ENCODE measurements at places on chromosomes 6 and 20.

GRCh38 chr6:88376768-88377387 is 210.7 kb upstream of the CNR1 start:
- DNase-seq: no peak

DNA sequence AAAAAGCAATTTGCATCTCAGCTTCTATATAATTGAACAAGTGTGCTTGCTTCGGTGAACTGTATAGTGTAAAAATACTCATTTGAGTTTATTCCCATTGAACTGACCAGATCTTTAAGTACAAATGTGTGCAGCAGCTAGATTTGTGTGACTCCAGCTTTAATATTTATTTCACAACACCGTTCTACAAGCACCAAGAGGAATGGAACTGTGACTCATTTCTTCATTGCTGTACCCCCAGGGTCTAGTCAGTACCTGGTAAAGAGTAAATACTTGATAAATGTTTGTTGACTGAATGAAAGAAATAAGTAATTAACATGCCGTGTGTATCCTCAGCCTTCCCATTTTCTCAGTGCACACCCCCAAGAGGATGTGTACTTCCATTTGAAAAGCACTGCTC is 464.8 kb downstream of the CBLN4 start:
- DNase-seq: no peak

DNA sequence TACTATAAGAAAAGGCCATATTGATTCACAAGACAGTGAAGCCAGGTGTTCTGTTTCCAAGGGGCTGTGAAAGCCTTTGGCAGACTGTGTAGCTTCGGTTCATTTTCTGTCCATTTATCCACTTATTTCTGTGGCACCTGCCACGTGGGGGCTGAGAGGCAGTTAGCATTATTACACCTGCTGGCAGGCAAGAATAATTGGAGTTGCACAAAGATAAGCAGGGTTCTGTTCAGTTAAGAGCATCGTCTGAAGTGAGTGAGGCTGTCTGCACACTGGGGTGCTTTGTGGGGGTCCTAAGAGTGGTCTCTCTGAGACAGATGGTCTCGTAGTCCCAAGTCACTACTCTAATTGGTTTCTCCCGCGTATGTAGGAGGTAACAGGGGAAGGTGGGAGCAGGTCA is 60.6 kb upstream of the CCN6 start:
- DNase-seq: no peak

DNA sequence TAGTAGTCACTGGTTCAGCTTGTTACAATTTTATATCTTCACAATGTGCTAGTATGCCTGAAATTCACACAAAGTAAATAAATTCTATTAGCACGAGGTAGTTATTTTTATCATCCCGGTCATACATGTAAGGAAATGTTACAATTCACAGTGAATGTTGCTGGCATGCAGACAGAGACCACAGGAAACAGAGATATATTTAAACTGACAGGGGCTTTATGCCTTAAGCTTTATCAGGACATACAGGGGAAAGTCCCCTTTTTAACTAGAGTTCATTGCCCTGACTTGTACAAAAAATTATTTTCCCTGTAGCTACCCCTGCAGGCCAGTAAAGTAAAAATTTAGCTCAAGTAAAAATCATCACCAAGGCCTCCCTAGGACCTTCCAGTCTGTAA is 712.0 kb upstream of the NRSN1 start:
- no peak for DNase-seq

DNA sequence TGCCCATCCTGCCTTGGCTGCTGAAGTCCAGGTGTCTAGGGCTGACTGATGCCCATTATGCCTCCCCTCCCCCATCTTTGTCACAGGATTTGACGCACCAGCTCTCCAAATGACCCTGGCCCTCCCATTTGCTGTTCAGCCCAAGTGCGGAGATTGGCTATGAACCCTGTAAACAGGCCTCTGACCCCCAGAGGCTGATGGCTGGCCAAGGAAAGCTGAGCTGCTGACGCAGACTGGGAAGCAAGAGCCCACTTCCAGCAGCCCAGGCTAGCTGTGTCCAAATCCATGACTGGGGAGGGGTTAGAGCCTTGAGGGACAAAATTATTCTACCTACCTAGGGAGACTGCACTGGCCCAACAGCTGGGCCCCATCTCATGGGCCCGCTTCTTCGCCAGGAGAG is 797 bp upstream of the GNRH2 start:
- DNase-seq: no peak

DNA sequence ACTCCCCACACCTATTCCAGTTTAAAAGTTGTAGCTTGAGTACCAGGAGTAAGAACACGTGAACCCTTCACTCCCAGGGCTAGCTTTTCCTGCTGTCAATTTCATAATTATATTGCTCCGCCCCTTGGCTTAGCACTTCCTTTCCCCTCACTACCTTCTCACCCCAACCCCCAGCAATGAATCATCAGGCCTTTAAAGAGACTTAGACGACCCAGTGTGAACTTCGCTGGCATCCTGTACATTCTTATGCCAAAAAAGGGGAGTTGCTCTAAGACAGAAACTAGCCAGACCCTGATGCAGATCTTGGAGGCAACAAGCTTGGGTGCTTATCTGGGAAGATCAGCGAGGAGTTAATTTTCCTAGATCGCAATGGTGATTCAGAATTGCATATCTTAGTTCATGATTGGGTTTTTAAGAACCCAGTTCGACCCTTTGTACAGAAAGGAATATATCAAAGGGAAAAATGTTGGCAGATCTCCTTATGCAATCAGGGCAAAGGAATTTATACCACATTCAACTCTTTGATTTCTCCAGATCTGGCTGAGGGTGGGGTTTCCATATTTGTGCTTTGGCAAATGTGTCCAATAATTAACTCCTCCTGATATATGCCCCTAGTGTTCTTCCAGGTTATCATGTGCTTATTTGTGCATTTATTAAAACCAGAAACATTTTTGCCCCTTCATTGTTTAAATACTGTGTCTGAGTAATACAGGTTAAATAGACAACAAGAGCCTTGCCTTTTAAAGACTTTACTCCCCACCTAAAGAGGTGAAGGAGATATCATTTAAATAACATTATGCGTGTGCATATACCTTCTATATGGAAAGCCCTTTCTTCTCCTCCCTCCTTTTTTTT is 8.1 kb upstream of the ATXN1 start:
- no peak for DNase-seq

DNA sequence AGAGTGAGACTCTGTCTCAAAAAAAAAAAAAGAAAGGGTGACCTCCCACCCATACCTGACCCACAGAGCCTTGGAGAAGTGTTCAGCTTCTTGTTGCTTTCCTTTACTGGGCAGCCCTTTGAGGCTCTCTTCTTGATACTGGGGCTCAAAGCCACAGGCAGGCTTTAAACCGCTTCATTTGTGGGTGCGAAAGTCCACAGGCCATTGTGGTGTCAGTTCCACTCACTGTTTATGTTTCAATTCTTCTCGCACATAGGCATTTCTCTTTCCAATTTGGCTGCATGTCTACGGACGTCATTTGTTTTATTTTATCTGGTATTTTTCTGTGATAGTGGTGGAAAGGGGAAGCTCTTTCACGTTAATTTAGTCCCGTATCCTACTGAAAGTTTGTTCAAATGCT is 34.6 kb downstream of the PPARD start:
- DNase-seq: no peak

All from vagina (tissue), 2 donors.